ENCODE measurements at places on chromosomes 3 and 15. TPM values are rescaled to one million over a fixed set of nuclear protein-coding genes. Genes with fewer than 3 reads are reported as not detected.

DNA sequence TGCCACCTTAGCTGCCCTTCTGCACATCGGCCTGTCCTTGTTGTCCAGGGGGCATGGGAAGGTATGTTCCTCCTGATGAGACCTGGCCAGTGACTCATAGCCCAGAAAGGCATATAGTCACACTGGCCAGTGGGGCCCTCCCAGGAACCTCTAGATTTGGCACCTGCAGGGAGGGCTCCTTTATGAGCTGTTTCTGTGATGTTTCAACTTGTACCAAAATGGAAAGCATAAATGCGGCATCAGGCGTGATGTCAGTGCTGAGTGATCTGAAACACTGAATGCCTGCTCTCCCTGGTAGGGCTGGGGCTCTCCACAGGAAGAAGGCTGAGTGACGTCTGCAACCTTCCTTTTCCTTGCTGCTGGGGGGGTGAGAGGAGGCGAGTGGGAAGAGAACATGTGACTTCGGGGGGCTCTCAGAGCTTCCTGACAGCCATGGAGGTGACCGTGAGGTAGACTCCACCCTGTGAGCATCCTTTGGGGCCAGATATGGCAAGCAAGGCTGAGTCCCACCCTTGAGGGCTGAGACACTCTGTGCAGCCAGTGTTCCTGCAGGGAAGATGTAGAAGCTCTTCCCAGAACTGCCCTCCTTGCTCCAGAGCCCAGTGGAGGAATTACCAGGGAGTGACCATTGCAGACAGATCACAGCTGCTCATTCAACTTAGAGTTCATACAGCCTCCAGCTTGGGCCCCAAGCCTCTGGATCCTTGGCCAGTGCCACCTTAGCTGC, 37.1 kb upstream of the APEH start:
- no peak for ATAC-seq

GRCh38 chr3:7512048-7512447, 651.1 kb downstream of the GRM7 start:
- ATAC-seq: no peak

GRCh38 chr3:70840106-70840870, 527.9 kb upstream of the MDFIC2 start:
- no peak for ATAC-seq

DNA sequence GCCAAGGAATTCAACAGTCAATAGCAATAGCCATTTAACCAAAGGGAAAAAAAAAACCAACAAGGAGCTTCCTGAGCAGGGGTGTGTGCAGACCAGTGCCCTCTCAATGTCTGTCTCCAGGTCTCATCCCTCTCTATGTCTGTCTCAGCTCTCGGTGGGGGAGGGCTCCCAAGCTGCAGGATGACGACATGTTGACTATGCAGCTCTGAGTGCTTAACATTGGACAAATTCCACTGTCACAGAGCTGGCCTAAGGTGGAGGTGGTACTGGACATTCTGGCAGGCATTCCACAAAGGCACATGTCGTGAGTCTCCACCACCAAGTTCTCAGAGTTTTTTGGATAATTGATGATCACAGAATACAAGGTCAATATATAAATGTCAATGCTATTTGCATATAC, 2.0 kb upstream of the CAPN7 start:
- no peak for ATAC-seq

DNA sequence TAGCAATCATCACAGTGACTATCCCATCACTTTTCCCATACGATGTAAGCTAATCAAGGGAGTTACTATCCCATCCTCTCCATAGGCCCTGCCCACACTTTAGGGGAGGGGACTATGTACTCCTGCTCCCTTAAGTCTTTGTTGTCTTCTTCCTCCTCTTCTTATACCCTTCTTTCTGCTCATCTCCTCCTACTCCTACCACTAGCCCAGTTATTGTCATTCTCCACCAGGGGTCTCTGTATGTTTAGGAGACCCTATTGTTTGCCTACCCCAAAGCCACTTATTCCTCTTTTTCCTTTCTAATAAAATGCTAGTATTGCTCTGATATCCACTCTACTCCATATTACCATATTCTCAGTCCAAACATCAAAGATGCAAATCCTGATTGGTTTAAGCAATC, 27.8 kb downstream of the STAC start:
- no peak for ATAC-seq

GRCh38 chr3:101828276-101828675, 21.0 kb upstream of the NFKBIZ start:
- ATAC-seq: no peak

DNA sequence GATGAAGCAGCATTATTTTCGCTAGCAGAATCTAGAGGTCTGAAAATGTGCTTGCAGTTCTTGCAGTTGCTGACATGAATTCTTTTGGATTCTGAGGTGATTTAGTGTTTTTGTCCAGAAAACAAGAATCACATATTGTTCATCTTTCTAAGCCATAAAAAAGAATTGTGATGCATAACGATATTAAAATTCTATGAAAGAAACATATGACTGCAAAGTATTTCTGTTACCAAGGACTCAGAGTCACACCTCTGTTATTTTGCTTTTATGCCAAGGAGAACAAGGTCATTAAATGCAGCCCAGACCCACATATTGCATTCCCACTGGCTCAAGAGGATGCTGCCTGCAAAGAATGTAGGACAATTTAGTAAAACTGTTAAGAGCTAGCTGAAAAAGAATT, 299.8 kb upstream of the GPR149 start:
- ATAC-seq: no peak

DNA sequence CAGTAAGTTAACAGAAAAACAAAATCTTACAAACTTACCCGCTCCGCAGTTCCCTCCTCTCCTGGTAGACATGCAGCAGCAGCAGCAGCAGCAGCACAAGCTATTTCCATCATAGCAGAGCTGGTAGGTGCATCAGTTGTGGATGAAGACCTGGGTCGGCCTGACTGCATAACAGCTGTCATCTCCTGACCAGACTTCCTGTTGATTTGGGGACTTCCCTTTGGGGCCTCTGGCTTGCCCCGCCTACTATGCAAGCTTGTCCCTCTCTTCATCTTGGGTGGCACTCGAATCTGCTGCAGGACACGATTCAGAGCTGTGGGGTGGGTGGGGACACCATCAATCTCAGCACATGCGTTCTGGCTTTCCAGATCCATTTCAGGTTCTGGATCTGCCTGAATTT, 65.7 kb downstream of the TMCC1 start:
- ATAC-seq: no peak

DNA sequence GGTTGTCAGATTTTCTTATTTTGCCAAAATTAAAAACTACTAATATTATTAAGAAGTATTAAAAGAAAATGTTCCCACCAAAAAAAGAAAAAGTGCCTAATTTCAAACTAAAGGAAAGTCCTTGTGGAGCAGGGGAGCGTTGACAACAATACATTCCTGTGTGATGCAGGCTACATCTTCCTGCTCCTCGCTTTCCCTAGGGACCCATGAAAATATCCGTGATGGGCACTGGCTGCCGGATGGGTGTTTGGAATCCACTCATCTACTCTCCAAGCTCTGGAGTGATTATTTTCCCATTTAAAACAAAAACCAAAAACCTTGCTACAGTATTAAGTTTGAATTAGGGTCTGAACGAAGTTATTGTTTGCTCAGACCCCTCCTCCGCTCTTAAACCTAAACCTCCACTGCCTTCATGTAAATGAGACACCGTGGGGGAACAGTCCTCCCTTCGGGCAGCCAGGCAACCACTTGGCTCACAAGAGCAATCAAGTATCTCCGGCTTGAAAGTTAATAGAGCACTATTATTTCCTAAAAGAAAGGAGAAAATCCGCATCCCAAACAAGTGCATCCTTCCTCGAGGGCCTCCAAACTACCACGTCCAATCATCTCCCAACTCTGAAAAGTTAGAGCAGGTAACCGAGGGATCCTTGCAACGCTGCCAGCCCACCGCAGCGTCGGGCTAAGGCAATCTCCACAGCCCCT, 1.5 kb downstream of the ITGB5 start:
- no peak for ATAC-seq

DNA sequence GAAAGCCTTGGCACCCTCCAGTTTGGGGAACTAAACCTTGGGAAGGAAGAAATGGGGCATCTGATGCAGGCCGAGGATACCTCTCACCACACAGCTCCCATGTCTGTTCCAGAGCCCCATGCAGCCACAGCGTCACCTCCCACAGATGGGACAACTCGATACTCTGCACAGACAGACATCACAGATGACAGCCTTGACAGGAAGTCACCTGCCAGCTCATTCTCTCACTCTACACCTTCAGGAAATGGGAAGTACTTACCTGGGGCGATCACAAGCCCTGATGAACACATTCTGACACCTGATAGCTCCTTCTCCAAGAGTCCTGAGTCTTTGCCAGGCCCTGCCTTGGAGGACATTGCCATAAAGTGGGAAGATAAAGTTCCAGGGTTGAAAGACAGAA, 7.7 kb downstream of the MAP1A start:
- ATAC-seq: no peak

DNA sequence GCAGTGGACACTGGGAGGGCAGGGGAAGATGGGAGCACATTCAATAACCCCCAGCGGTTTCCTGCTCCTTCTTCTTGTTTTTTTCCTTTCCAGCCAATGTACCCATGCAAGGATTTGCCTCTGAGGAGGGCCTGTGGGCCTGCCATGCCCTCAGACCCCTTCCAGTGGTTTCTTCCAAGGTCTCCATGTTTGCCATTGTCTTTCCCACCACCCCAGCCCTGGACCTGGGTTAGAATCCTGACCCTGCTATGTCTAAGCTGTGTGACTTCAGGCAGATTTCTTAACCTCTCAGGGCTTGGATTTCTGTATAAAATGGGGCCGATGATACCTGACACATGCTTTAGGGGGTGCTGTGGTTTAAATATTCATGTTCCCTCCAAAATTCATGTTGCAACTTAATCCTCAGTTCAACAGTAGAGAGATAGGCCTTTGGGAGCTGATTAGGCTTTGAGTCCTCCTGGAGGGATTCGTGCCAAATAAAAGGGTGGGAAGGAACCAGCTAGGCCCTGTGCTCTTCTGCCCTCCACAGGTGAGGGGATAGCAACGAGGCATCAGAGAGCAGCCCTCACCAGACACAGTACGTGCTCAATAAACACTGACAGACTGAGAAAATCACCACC, 46.3 kb upstream of the FLNB start:
- no peak for ATAC-seq

- peak; percentile 90 for ATAC-seq
These were observed 113.7 kb upstream of the RPL32 start for GRCh38 chr3:12954891-12955650.

DNA sequence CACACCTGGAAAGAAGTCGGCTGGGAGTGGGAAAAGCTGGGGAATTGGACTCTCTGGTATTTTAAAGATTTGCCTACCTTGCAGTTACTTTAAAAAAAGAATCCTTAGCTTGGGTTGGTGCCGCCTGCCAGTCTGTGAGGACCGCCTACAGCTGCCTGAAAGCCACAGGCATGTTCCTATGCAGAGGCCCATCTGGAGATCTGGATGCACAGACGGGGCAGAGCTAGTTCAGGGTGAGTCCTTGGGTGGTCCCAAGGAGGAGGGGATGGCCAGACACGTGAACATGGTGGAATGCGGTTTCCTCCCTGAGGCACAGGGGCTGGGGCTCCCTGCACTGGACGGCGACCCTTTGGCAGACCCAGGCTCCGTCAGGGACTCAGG, 113.2 kb upstream of the IQSEC1 start:
- no peak for ATAC-seq

- peak; percentile 48 for ATAC-seq
These were observed 85.3 kb upstream of the LIMD1 start for GRCh38 chr3:45509038-45509767.

GRCh38 chr15:79090487-79091203, at the start of gene RASGRF1:
RASGRF1 (minus strand) TSS chr15:79090780; CDS start chr15:79090498, 282 bp downstream.
- ATAC-seq: no peak

GRCh38 chr3:35616346-35616745, 23.0 kb upstream of the ARPP21 start:
- ATAC-seq: no peak

- ATAC-seq: peak; percentile 41
These were observed 14.1 kb downstream of the LACTB start for GRCh38 chr15:63135804-63136203.

GRCh38 chr3:112644453-112644852, 3.5 kb upstream of the CCDC80 start:
- ATAC-seq: no peak

Gene RTP3
- total RNA-seq: not detected

Gene LRRC2
- not detected for total RNA-seq

Gene ANKRD34C
- not detected for total RNA-seq

Gene FBXO40
- 0.08 TPM for total RNA-seq

Gene RPL4
- 3,927 TPM for total RNA-seq
